ENCODE measurements at places on chromosomes 11 and 22.
A peak's percentile ranks its signal among the peaks of the same experiment; 100 is the strongest.

DNA sequence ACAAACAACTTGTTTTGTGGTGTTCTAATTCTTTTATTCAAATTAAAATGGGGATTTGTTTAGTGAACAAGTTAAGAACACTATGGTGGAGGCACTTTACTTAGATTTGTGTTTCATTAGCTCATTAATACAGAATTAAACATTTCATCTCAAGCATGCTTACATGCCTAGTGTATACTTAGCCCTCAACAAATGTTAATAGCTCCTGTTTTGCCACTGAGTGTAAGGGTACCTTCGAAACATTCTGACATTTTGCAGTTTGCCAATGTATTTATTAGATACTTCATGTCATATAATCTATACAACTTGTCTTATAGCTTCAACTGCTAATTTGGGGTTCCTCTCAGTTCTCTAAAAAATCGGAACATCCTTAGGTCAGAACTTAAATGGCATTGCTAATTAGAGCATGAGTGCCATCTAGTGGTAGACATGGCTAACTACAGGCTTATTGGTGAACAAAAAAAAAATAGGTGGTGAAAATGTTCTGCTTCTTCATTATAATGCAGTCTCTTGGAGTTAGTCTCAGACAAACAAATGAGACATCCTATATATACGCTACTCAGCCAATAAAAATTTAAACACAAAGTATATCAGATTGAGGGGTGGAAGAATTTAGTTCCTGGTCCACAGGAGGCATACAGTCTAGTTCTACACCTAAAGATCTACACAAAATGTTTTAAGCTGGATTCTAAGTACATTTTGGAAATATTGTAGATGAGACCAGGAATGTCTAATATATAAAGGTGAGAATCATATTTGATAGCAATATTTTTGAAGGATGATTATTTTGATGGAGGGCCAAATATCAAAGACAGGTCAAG, 4.9 kb upstream of the CNTN5 start:
- DNase-seq: no peak

- DNase-seq: peak; percentile 32
Observed at GRCh38 chr11:1382429-1382828, 7.3 kb upstream of the BRSK2 start.

DNA sequence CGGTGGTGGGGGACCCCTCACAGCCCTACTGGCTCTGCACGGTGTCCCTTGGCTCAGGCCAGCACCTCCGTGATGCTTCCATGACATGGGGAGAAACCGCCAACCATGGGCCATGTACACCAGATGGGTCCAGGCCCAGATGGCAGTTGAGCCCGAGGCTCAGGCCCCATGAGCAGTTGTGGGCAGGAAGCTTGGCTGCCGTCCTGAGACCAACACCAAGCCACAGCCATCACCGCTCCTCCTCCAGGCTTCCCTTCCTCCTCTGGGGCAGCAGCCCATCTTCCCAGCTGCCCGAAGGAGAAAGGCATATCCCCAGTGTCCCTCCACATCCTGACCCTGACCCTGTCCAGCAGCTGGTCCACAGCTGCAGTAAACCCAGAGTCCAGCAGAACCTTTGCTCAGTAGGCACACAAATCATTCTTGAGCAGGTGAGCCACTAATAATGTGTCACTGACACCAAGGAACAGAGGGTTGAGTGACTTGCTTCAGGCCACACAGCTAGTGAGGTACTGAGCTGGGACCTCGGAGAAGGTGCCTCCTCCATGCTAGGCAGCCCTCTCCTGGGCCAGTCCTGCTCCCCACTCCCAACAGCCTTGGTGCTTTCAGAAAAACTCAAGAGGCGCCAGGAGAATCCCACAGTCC, 204.9 kb downstream of the CTTN start:
- no peak for DNase-seq

GRCh38 chr11:5004424-5005274, 10.0 kb downstream of the OR51L1 start:
- DNase-seq: no peak

GRCh38 chr22:50307890-50308596, 597 bp upstream of the PLXNB2 start:
- no peak for DNase-seq

GRCh38 chr11:126403658-126404057, 48.2 kb downstream of the ST3GAL4 start:
- no peak for DNase-seq

DNA sequence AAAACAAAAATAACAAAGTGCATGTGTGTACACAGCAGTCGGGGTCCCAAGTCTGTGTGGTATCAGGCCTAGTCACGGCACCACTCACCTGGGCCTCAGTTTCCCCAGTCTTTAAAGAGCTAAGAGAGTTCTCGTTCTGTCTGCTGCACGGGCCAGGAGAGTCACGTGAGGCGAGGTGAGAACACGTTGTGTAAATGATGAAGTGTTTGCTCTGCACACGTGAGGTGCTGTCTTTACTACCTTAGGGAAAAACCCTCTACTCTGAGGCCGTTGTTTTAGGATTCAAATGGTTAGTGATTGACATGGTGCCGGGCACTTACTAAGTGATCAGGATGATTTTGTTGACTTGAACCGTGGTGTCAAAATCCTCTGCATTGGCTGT, 86.5 kb upstream of the PPARA start:
- no peak for DNase-seq

DNA sequence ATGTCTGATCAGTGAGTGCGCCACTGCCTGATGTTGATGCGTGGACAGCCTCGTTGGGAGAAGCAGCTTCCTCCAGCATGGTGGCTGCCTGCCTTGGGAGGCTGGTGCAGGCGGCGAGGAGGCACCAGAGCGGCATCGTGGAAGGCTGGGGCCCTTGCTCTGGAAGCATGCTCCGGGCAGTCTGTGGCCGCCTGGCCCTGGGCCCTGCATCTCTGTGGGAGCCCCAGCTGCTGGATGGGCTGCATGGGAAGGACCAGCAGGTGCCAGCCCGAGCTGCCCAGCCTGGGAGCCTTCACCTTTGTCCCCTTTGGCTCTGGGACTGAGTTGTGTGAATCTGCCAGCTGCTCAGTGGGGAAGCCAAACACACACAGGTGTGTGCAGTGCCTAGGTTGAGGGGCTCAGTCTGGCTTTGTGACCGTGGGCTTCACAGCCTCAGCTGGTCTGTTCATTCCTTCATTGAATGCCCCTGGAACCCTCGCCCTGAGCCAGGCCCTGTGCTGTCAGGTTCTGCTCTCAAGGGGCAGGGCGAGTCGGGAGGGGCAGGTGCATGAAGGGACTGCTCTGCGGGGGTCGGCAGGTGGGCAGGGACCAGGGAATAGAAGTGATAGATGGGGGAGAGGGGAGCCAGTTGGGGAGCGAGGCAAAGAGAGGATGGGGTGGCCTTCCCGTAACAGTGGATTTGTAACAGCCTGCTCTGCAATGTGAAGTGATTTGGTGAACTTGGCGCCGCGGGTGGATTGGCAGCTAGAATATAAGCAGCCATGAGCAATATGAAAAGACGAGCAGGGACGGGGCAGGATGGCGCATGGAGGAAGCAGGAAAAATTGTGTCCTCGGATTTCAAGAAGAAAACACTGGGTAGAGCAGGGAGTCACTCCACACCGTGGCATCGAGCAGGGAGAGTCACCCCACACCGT, 354.2 kb downstream of the TBC1D22A start:
- no peak for DNase-seq

GRCh38 chr22:40241200-40241763, 63.6 kb downstream of the TNRC6B start:
- no peak for DNase-seq

Measured in CD4-positive, alpha-beta T cell (primary cell).